SK-N-SH (cell line): ENCODE measurements at places on chromosomes 4 and X.
A peak's percentile ranks its signal among the peaks of the same experiment; 100 is the strongest.

DNA sequence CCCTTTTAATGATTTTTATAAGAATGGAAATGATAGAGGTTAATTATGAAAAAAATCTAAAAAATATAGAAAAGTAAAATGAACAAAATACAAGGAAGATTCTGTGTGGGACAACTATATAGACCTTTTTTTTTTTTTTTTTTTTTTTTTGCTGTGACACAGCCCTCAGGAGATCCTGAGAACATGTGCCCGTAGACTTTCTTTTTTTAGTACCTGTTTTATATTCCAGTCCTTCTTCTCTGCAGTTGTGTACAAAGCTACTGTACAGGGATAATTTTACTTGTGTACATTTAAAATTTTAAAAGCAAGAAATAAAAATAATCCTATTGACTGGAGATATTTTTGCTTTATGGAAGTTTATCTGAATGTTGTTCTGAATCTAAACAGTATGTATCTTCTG lies 85.5 kb downstream of the KDM6A start:
- DNase-seq = no peak

- peak; percentile 2 for DNase-seq
Measured at GRCh38 chrX:85611926-85612325, 232.5 kb upstream of the POF1B start.

GRCh38 chrX:131881194-131881593 lies 141.9 kb upstream of the STK26 start:
- DNase-seq = no peak

GRCh38 chr4:95027905-95028618 lies 270.3 kb downstream of the BMPR1B start:
- no peak for DNase-seq

DNA sequence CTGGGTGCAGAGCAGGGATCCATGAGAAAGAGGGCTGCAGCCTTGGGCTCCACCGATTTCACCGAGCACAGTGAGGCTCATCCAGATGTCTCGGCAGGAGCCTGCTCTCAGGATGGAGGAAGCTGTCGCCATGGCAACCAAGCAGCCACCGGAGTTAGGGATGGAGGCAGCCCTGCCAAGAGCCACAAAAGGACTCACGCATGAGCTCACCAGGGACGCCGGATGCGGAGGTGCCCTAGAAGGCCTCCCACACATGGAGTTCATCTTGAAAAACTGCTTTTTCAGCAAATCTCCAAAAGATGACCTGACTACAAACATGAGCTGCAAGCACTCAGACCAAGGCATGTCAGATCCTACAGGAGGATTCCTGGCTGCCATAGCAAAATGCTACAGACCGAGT lies 90.7 kb downstream of the WFS1 start:
- peak; percentile 84 for DNase-seq
